ENCODE measurements at places on chromosomes 3 and 15.

DNA sequence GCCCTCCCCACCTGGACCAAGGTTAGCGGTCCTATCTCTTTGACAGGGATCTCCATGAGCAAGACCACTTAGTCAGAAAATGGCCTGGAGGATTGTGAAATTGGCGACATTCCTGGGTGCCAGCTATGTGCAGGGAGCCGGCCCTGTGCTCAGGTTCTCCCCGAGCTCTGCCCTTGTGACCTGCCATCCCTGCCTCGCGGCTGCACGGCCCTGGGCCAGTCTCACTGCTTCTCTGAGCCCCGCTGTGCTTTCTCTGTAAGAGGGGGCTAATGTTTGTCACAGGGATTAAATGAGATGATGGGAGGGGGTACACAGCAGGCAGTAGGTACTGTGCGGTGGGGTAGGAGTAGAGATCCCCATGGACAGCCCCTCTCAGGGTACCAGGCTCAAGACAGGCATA lies 14.9 kb downstream of the C3orf18 start:
- DNase-seq = no peak

DNA sequence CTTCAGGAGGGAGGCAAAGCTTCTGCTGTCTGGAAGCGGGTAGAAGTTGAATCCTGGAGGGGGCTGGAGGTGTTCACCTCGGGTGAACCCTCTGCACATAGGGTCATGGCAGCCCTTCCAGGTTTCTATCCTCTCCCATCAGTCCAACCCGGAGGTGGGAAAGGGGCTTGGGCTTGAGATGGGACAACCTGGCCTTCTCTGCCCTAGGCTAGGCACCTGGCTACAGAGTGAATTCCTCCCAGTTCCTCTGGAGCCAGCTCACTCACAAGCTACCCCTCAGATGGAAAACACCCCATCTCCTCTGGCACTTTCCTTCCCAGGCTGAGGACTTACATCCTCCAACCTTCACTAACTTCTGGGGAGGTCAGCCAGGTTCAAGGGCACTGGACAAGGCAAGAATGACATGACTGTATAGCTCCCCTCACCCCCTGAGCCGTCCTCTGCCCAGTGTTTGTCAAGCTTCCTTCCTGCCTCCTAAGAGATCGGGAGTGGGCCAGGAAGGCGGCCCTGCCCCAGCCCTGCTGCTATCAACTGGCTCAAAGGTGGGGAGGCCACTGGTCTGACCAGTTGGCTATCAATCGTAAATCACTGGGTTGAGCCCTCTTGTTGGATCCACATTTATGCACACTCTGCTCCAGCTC lies 45.8 kb downstream of the KLF15 start:
- DNase-seq = no peak

- no peak for DNase-seq
Observed at GRCh38 chr3:90184861-90185260, 1077.4 kb downstream of the EPHA3 start.

DNA sequence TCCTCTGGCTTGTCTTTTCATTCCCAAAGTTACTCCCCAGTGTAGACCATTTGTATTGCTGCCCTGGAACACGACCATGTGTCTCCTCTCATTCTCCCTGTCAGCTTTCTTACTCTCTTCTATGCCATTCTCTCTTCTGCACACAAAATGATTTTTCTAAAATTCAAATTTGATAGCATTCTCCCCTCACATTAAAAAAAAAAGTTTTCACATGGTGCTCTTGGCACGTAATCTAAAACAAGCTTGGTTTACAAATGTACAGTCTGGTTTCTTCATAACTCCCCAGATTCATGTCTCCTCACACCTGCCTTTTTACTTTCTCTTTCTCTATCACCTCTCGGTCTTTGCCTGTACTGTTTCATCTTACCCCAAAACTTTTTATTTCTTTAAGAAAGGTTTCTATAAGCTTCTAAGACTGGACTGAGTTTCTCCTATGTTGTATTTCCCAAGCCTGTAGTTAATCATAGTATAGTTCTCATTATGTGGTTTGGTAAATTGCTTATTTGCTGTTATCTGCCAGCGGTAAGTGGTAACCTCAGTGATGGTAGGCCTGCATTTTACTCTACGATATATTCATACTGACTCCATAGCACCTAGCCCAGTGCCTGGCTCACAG lies 31.2 kb downstream of the BCHE start:
- DNase-seq = no peak

- DNase-seq = no peak
Observed at GRCh38 chr15:58484791-58485600, 53.2 kb downstream of the LIPC start.

All from tibial nerve (tissue), 4 donors.